ENCODE measurements at places on chromosomes 13 and 19. TPM values are rescaled to one million over a fixed set of nuclear protein-coding genes. Genes with fewer than 3 reads are reported as not detected.

- H3K36me3 ChIP-seq, result no peaks in the 10 kb centered on the region
- H3K4me1 ChIP-seq, result peaks cover 2% of the 10 kb centered on the region
- DNase-seq, result no peak
- H3K4me3 ChIP-seq, result no peak overlapping the region
- no peak overlapping the region for H3K27ac ChIP-seq
- H3K27me3 ChIP-seq, result no peaks in the 10 kb centered on the region
Measured at GRCh38 chr19:38893341-38893771, 6.1 kb downstream of the SIRT2 start.

GRCh38 chr19:35318679-35319448 is 10.1 kb upstream of the CD22 start:
- no peak overlapping the region for H3K4me3 ChIP-seq
- H3K36me3 ChIP-seq, result no peaks in the 10 kb centered on the region
- DNase-seq, result no peak
- no peaks in the 10 kb centered on the region for H3K27me3 ChIP-seq
- H3K27ac ChIP-seq, result no peak overlapping the region

WDR87 gene
- polyA plus RNA-seq, result not detected

SLC25A41 gene
- polyA plus RNA-seq, result 0.50 TPM

DNA sequence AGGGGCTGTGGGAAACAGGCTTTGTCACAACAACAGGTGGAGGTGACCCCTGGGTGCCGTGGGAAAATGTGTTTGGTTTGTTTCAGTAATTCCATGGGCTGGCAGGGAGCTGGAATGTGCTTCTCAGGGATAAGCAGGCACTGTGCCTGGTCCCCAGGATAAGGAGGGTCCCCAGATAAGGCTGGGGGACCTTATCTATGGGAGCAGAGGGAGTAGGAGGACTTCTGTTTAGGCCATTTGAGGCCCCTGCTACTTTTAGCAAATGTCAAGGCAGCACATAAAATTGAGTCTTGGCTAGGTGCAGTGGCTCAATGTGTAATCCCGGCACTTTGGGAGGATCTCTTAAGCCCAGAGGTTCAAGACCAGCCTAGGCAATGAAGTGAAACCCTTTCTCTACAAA is 59.5 kb downstream of the KCNC3 start:
- H3K27me3 ChIP-seq, result no peaks in the 10 kb centered on the region
- no peaks in the 10 kb centered on the region for H3K36me3 ChIP-seq
- H3K4me1 ChIP-seq, result no peaks in the 10 kb centered on the region
- no peak for DNase-seq
- H3K27ac ChIP-seq, result no peak overlapping the region
- H3K4me3 ChIP-seq, result no peak overlapping the region

GRCh38 chr13:74708629-74709028 is 574.4 kb upstream of the KLF12 start:
- H3K36me3 ChIP-seq, result no peaks in the 10 kb centered on the region
- no peaks in the 10 kb centered on the region for H3K4me1 ChIP-seq
- DNase-seq, result no peak
- H3K27me3 ChIP-seq, result no peaks in the 10 kb centered on the region
- no peak overlapping the region for H3K27ac ChIP-seq

DNA sequence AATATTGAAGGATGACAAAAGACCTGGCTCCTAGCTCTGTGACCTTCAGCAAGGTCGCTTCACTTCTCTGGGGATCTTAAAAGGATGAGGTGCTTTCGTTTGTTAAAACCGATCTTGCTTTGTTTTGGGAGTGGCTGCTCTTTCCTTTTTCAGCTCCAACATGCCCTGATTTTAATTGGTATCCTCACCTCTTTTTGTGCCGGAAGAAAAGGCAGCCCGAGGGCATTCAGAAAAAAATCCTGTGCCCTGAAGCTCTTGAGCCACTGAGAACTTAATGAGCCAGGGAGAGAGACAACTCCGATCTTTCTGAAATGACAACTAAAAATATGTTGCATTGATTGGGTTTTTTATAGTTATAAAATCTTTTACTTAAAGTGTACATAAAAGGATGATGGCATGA is 19.4 kb downstream of the CLDN10 start:
- H3K36me3 ChIP-seq, result no peaks in the 10 kb centered on the region
- H3K27me3 ChIP-seq, result no peaks in the 10 kb centered on the region
- no peak overlapping the region for H3K27ac ChIP-seq
- no peak overlapping the region for H3K4me3 ChIP-seq
- no peak for DNase-seq
- H3K4me1 ChIP-seq, result no peaks in the 10 kb centered on the region

GRCh38 chr19:36638862-36639510 is 27.7 kb downstream of the ZNF461 start:
- no peaks in the 10 kb centered on the region for H3K27me3 ChIP-seq
- H3K36me3 ChIP-seq, result peaks cover 11% of the 10 kb centered on the region
- no peaks in the 10 kb centered on the region for H3K4me1 ChIP-seq
- no peak overlapping the region for H3K4me3 ChIP-seq
- DNase-seq, result no peak

- no peaks in the 10 kb centered on the region for H3K4me1 ChIP-seq
- no peak overlapping the region for H3K27ac ChIP-seq
- no peaks in the 10 kb centered on the region for H3K27me3 ChIP-seq
Measured at GRCh38 chr13:107066355-107066754, 498.4 kb upstream of the ARGLU1 start.

DHDH gene
- 1.5 TPM for polyA plus RNA-seq

GRCh38 chr19:1167687-1168571 is 6.1 kb downstream of the SBNO2 start:
- H3K27me3 ChIP-seq, result no peaks in the 10 kb centered on the region
- H3K27ac ChIP-seq, result peak overlapping the region; percentile 37
- DNase-seq, result no peak
- H3K4me1 ChIP-seq, result peaks cover 19% of the 10 kb centered on the region

DNA sequence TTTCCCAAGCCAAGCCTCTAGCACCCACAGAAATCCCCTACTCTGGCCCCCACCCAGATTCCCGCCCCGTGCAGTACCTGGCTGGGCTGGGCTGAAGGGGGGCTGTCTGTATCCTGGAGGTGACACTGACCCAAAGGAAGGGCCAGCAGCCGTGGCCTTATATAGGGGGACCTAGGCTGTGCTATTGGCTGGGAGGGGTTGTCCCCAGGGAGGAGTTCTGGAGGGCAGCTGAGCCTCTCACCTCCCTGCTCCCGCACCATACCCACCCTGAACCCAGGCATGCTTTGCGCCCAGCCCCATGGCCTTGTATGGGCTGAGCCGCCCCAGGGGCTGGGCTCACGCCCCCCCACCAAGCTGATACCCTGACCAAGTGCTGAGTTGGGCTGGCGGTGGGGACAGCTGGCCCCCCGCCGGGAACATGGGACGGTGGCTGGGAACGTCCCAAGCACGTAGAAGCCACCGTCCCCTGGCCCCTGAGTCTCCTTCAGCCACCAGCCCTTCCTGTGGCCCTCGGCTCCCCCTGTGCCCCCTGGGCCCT is at the start of gene CKM:
CKM (minus strand) TSS at position 132 of the 538 bp plus-strand sequence. CDS start 3,162 bp downstream, outside the sequence.
- H3K27ac ChIP-seq, result no peak within 1 kb of the TSS
- H3K4me3 ChIP-seq, result peak within 1 kb of the TSS; percentile 33
- DNase-seq, result no peak

KLK14 gene
- polyA plus RNA-seq, result not detected

GRCh38 chr19:45753548-45753947 is 15.5 kb downstream of the SIX5 start:
- H3K4me3 ChIP-seq, result no peak overlapping the region
- H3K27ac ChIP-seq, result no peak overlapping the region
- DNase-seq, result no peak
- H3K36me3 ChIP-seq, result no peaks in the 10 kb centered on the region
- H3K4me1 ChIP-seq, result no peaks in the 10 kb centered on the region
- no peaks in the 10 kb centered on the region for H3K27me3 ChIP-seq

GRCh38 chr13:31209172-31209840 is 9.5 kb downstream of the B3GLCT start:
- no peaks in the 10 kb centered on the region for H3K36me3 ChIP-seq
- peaks cover 11% of the 10 kb centered on the region for H3K4me1 ChIP-seq
- DNase-seq, result peak; percentile 43
- no peak overlapping the region for H3K27ac ChIP-seq
- no peaks in the 10 kb centered on the region for H3K27me3 ChIP-seq
- no peak overlapping the region for H3K4me3 ChIP-seq

- H3K4me1 ChIP-seq, result peaks cover 5% of the 10 kb centered on the region
- no peak overlapping the region for H3K4me3 ChIP-seq
- peak; percentile 14 for DNase-seq
- H3K27me3 ChIP-seq, result peaks cover 53% of the 10 kb centered on the region
- H3K36me3 ChIP-seq, result no peaks in the 10 kb centered on the region
Measured at GRCh38 chr13:24540236-24541126, 27.9 kb upstream of the PARP4 start.

Measured in hepatocyte (in vitro differentiated cells).